Large intestine (tissue), 12 donors: ENCODE measurements at places on chromosomes 4 and X.

- no peak for DNase-seq
- no peak overlapping the region for H3K4me3 ChIP-seq
- no peaks in the 10 kb centered on the region for H3K36me3 ChIP-seq
These were observed 107.5 kb downstream of the GUCY2F start for GRCh38 chrX:109374262-109374960.

GRCh38 chr4:80070880-80071603 lies 2.0 kb downstream of the ANTXR2 start:
- no peaks in the 10 kb centered on the region for H3K27me3 ChIP-seq
- peak overlapping the region; percentile 73 for H3K4me3 ChIP-seq
- H3K4me1 ChIP-seq, result peaks cover 9% of the 10 kb centered on the region
- no peak for DNase-seq
- H3K36me3 ChIP-seq, result peaks cover 10% of the 10 kb centered on the region

GRCh38 chr4:176191974-176192373 lies 3.4 kb downstream of the SPATA4 start:
- no peak overlapping the region for H3K4me3 ChIP-seq
- peaks cover 11% of the 10 kb centered on the region for H3K27me3 ChIP-seq
- DNase-seq, result no peak
- no peaks in the 10 kb centered on the region for H3K36me3 ChIP-seq

DNA sequence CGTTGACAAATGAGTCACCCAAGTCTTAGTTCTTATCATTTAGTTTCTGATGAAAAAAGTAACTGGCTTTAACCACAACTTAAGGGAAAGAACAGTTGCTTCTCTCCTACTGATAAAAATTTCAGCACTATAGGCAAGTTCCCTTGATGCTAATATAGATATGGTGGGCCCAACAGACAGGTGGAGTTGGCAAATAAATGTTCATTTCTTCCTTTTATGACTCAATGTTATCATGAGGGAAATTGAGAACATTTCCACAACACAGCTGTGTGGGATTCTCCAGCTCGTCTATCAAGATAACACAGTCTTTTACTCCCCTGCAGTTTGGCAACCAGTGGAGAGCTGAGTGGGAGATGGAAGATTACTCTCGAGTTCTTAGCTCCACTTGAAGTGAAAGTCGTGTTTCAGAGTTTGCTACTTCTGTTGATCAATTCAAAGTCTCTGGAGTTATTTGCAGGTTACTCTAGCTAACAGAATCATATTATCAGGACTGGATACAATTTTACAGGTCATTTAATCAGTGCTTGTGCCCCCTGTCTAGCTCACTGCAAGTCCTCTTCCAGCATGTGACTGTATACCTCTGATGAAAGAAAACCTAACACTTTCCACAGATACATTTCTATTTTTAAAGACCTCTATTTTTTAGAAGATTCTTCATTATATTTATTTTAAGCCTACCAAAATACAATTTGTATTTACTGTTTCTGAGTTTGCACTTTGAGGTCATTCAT lies 270.6 kb upstream of the GK2 start:
- no peak for DNase-seq
- H3K27me3 ChIP-seq, result no peaks in the 10 kb centered on the region
- no peak overlapping the region for H3K4me3 ChIP-seq

DNA sequence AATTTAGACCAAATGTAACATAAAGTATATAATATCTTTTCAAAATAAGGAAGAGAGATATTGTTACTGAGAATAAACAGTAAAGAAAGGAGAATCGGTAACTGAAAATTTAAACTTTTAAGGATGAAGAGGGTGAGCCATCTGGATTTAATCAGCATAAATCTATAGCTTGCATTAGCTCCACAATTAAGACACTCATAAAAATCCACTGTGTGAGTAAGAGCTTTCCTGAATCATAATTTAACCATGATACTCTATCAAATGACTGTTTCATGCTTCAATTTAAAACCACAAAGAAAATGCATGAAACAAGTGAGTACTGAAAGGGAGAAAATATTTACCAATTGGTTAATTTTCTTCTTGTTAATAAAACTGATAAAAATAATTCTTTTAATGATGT lies 951.5 kb upstream of the SLIT2 start:
- no peaks in the 10 kb centered on the region for H3K36me3 ChIP-seq
- no peak overlapping the region for H3K4me3 ChIP-seq
- no peaks in the 10 kb centered on the region for H3K27me3 ChIP-seq
- DNase-seq, result no peak
- no peak overlapping the region for H3K27ac ChIP-seq
